ENCODE measurements at places on chromosomes 4 and X. TPM values are rescaled to one million over a fixed set of nuclear protein-coding genes. Genes with fewer than 3 reads are reported as not detected.

PNMA5 gene
- total RNA-seq = not detected

ZAR1 gene
- total RNA-seq = not detected

TCEANC gene
- total RNA-seq = 1.4 TPM

KCNE5 gene
- 0.28 TPM for total RNA-seq

PAGE2 gene
- not detected for total RNA-seq

- DNase-seq = peak; percentile 4
Observed at GRCh38 chrX:119055687-119056086, 17.1 kb upstream of the CT47C1 start.

DNA sequence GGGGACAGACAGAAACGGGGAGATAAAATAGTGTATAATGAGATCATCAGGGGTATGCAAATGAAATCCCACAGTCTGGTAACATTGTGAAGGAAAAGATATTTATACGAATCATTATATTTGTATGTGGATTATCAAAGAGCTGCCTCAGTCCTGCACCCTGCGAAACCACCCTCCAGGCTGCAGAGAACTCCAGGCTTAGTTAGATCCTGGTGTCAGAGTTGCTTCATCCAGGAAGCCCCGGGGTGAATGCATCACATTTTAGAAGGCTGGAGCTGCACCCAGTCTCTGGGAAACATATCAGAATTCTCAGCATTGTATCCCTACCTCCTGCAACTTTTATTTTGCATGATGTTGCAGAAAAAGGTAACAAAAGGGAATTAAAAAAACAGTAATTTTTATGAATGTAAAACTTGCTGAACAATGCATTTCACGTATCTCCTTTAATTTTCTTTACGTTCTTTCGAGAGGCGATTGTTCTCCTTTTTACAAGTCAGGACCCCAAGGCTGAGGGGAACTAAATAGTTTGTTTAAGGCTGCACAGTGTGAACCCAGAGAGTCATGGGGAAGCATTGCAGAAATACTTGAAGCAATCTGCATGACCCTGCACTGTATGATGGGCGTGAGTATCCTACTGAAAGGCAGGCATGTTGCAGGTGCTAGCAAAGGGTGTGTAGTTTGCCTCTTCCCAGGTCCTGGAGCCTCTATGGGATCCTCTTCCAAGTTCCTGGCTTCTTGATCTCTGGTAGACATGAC lies 299.5 kb upstream of the CLNK start:
- DNase-seq = no peak

DNA sequence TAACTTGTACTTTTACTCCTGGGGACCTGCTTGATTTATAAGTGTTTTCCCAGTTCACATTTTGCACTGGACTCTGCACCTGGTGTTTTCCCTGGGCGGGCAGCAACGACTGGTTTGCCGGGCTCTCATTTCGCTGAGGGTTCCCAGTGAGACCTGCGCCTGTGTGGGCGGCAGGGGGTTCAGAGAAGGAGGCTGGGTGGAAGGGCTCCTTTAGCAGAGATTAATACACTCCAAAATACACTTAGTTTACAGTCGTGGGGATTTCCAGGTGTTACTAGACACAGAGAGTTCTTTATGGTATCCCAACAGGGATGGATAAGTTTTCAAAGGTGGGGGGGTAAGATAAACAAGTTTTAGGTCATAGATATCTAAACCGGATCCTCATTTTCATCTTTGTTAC lies 53.0 kb upstream of the SHISA3 start:
- DNase-seq = no peak

DNA sequence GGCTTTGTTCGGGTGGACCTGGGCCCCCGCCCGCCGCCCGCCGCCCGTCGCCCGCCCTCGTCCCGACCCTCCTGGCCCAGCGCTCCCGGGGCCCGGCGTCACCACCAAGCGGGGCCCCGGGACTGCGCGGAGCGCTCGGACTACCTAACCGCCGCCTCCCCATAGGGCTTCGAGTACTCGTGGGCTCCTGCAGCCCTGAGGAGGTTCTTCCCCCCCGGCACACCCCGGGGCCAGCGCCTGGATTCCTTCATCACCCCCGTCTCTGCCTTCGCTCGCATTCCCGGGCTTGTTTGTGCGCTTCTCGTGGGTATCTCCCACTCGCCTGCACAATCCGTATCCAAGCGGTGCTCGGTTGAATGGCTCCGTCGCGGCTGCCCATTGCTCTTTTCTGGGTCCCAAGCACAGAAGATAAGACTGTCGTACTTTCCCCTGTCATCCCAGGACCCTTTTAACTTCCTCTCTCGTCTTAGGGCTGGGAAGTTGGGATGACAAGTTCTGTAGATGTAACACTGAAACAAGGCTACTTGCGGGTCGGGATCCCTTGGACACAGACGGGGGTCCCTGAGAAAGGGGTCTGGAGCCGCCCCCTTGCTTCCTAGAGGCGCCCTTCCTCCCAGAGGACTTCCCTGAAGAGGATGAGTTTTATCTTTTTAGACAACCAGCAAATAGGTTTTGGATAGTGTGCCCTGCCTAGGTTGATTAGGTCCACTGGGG lies 565 bp downstream of the MOB1B start:
- peak; percentile 21 for DNase-seq

DNA sequence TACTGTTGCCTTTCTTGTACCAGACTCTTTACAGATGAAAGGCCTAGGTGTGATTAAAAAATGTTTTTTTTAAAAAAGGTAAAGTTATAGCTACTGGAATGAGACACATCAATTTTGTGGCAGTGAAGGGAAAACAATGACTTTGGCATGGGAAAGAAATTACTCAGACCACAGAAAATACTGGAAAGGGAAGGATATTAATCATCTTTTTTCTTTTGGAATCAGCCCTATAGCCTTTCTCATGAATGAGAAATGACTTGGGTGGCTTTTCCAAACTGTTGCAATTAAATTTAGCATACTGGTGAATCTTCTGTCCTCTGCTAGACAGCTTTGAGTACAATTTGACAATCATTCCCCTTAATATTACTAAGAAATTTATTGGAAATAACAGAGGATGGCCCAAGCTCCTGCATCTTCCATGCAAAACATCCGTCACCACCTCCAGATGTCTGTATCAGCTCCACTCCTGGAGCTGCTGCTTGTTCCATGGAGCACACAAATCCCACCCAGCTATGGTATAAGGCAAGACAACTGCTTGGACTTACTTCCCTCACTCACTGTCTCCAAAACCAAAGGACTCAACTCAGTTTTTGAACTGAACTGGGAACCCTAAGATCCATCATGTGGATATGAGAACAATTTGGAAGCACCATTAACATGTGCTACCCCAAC lies 97.6 kb upstream of the ARSJ start:
- no peak for DNase-seq

DNA sequence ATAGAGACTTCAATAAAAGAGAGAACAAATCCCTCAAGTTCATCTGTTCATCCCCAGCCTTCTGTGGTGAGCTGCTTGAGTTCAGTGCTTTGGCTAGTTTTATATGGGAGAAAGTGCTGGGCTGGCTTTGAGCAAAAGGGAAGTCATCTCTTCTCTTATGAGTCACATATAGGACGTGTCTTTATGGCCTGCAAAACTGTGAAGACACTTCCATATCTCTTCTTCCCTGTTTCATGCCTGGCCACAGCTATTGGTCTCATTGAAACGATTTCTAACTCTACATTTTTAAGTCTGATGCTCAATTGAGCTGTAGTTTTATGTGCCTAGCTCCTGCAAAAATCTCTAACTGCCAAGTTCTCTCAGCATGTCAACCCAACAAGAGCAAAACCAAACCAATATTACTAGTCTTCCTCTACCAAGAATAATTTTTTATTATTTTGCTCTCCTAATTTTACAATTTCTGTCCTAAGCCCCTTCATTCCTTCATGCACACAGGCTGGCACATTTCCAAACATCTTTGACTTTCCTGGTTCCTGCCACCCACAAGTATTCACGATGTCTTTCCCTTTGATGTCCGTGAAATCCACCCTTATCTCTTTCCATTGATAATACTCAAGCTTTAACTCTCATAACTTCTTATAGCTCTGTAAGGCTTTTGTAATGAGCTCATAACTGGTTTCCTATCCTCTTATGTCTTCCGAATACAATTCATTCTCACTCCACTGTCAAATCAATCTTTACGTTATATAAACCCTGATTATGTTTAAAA lies 165.3 kb downstream of the BTC start:
- peak; percentile 26 for DNase-seq

GRCh38 chr4:78024085-78024484 lies 33.0 kb upstream of the FRAS1 start:
- DNase-seq = no peak

GRCh38 chr4:55378617-55379467 lies 16.9 kb upstream of the TMEM165 start:
- DNase-seq = no peak

Measured in IMR-90 (cell line).